Jurkat, Clone E6-1 (cell line): ENCODE measurements at places on chromosomes 16 and 17.

GRCh38 chr17:14514973-14515372, 214.1 kb downstream of the HS3ST3B1 start:
- DNase-seq = no peak

DNA sequence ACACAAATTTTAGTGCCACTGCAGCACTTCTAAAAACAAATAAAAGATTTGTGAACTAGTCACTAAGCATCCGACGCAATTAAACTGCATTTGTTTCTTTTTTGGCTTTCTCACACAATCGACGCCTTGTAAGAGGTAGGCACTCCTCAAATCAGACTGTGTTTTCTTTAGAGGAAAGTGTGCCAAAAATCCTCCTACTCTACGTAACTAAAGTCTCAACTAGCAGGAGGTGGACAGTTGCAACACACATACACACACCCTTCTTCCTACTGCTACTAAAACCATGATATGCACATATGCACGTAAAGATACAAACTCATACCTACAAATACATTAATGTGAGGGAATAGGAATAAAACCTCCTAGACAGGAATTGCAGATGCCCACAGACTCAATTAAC, 844.7 kb upstream of the SOX9 start:
- DNase-seq = no peak

DNA sequence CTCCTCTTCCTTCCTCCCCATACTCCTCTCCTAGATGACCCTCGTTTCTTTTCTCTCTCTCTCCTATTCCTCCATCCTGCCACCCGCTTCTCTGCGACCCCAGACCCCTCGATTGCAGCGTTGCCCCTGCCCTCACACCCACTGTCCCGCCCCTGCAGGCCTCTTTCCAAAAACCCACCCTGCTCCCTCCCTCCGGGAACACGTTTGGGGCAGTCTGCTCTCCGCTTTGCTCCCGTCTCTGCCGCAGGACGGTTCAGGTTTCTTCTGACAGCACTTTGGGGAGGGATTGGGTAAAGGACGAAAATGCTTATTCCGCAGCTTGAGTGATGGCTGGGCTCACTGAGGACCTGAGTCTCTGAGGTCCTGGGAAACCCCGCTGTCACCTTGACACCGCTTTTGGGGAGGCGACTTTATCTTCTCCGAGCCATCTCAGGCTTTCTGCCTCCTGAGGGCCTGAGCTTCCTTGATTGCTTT, 690 bp downstream of the NDE1 start:
- DNase-seq = no peak

DNA sequence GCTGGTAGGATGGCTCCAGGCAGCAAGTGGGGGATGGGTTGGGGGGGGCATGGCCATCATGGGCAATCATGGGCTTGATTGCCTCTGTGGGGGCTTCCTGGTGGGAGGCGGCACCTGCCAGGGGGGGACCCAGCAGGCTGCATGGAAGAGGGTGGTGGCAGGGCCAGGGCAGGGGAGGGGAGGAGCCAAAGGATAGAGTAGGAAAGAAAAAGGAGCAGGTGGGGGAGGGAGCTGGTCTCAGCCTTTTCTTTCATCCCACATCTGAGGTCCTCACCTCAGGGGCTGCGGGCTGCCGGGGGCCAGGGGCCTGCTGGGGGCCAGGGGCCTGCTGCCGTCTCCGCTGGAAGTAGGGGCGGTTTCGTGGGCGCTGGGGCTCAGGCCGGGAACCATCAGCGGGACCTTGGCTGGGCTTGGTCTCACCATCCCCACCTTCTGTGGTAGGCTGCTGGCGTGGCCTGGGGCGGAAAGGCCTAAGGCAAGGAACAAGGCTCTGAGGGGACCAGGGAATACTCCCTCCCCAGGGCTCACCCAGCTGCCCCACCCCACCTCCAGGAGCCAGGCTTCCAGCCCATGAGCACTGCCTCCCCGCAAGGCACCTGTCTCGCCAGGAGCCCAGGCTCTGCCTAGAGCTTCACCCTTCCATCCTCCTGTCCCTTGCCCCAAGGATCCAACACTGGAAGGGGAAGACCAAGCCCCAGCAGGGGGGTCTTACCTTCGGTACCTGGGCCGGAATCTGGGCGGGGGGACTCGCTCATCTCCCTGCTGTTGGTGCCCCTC, 5.0 kb downstream of the YBX2 start:
- DNase-seq = no peak

- DNase-seq = no peak
These were observed 18.4 kb downstream of the PLCG2 start for GRCh38 chr16:81797443-81797842.

DNA sequence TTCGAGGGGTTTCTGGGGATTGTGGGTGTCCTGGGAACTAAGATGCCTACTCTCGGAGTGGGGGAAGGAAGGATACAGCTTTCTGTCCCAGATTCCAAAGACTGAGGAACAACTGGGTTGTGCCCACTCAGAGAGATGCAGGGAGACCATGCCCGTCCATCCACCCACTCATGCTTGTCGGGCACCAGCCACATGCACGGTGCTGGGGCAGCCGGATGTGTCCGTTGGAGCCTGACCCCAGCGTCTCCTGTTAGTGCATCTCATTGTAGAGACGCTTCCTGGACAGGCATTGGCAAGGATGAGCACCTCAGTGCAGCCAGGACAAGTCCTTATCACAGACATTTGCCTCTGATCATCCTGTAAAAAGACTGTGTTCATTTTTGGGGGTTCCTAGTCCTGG, 58.1 kb downstream of the METRNL start:
- no peak for DNase-seq

GRCh38 chr16:50781518-50781917, 39.6 kb downstream of the CYLD start:
- no peak for DNase-seq

GRCh38 chr16:2767140-2767731, 9.8 kb downstream of the ELOB start:
- no peak for DNase-seq

DNA sequence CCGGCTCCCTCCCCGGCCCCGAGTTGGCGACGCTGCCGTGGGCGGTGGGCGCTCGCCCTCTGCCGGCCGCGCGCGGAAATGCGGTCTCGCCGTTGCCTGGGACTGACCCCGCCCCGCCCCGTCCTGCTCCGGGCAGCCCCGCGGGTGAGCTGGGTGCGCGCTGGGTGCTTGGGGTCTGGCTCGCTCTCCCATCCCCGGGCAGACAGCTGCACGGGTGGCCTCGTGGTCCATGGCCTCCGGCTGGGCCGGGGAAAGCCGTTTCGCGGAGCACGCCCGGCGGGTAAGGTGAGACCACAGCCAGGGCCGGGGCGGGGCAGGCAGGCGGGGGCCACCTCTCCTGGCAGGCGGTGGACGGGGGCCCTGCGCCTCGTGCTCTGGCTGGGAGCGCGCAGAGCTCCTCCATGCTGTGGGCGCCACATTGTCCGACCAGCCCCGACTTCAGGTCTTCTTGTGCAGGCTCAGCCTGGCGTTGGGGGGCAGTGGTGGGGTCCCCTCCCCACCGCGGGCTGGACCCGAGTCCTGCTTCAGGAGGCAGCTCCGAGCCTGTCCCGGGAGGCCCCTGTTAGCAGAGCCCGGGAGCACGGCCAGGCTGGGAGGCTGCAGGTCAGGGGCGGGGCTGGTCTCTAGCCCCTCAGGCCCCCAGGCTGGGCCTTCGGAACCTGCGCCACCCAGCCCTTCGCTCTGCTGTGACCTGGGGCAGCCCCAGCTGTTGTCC, 7.0 kb upstream of the C1QTNF8 start:
- DNase-seq = no peak

GRCh38 chr17:48055531-48056245, 7.5 kb downstream of the NFE2L1 start:
- no peak for DNase-seq

DNA sequence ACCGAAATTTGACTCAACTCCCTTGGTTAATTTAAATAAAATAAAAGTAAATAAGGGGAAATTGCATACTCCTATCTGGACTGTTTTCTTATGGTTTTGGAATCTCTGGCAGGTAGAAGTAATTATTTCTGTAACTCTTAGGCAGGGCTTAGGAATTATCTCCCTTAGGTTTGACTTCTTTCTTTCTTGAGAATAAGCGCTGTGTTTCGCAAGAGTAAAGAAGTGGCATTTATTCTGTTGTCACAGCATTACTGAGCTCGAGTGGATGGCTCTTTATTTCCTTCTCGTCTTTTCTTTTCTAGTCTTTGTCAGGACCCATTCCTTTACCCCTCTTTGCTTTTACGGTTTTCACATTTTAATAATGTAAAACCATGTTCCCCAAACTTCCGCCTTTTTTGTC, 633.2 kb downstream of the WWOX start:
- no peak for DNase-seq

DNA sequence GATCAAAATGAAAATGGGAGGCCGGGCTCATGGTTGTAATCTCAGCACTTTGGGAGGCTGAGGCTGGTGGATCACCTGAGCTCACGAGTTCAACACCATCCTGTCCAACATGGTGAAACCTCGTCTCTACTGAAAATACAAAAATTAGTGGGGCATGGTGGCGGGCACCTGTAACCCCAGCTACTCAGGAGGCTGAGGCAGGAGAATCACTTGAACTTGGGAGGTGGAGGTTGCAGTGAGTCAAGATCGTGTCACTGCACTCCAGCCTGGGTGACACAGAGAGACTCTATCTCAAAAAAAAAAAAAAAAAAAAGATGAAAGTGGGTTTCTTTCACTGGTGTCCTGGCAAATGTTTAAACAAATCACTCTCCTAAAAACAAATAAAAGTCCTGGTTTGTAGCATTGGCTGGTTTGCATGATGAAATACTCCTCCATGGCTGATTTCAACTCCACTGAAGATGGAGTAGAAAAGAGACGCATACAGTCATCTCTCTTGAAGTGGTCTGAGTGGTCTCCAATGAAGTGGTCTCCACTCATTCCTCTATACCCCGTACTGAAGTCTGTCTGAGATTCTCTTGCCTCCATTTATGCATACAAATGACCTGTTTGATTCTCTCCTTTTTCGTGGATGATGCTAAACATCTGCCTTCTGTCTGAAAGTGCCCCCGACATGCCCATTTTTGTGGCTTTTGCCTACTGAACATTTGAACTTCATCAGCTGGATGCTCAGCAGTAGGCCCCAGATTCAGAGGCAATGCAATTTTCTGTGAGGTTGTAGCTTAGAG, 153.0 kb upstream of the FAM20A start:
- DNase-seq = no peak

GRCh38 chr17:74429604-74430384, 2.1 kb upstream of the GPRC5C start:
- DNase-seq = no peak

GRCh38 chr17:41177727-41178271, at the start of gene KRTAP4-2:
Gene KRTAP4-2 (minus strand): TSS chr17:41178221. CDS start chr17:41178164, 57 bp downstream.
- DNase-seq = no peak

DNA sequence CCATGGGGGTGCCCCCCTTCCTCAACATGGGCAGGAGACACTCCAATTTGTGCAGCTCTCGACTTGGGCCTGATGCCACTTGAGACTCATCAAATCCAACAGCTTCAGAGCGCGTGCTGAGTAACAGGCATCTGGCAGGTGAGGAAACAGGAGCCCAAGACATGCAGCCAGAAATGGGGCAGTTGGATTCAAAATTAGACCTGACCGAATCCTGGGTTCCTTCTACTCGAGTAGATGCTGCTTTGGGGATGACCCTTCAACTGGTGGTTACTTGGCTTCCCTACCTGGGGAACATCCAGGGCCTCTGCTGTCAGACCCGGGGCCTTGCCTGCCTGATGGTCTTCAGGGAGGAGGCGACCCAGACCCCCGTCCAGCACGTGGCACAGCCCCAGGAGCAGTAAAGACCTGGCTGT, 488 bp upstream of the NTN3 start:
- DNase-seq = no peak

DNA sequence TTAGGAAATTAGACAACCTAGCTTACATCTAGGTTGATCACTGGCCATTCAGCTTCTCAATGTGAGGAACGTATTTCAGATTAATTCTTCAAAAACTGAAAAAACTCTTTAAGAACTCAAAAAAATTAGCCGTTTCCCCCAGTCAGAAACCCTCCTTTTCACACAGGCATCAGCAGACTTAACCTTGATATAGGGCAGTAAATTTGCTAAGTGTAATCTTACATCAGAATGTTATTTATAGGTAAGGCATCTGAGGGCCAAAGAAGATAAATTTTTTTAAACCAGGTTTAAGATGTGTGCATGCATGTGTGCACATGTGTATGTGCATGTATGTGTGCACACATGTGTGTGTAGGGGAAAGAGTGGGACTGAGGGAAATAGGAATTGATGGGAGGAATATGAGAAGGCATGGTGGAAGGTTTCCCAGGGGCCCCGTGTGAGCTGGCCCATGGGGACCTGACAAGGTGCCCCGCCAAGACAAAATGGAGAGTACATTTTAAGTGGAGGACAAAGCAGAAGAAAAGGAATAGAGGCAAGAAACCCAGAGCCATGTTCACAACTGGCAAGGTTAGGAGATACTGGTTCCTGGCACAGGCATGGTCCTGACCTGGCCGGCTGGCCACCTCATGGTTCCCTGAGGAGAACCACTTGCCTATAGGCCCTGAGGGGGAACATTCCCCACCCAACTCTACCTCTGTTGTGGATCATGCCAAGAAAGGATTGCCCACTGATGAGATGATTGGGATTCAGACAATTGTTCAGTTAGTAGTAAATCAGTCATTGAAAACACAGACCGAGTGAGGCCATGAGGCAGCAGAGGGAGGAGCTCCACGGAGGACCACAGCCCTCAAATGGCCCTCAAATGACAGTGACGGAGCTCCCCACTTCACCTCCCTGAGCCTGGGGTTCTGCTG, 33.0 kb downstream of the TEX2 start:
- DNase-seq = no peak

- DNase-seq = no peak
These were observed 20.6 kb downstream of the VPS53 start for GRCh38 chr17:693791-694638.

GRCh38 chr16:49547448-49547847, 173.8 kb downstream of the C16orf78 start:
- DNase-seq = no peak

DNA sequence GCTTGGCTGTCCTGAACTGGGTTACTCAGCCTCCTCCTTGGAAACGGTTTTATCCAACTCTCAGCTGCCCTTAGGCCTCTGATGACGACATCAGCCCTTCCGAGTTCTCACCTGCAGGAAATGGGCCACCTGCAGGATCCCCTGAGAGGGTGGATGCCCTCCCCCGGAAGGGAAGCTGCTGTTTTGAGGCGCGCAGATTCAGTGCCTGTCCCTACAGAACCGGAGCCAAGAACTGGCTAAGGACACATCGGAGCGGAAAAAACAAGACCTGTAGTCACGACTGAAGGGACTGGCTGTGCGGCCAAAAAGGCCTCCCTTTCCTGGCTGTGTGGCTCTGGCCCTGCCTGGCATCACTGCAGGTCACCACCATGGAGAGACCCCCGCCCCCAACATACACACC, 11.7 kb upstream of the C16orf95 start:
- no peak for DNase-seq

GRCh38 chr17:39026980-39027451, 59.8 kb upstream of the FBXO47 start:
- no peak for DNase-seq

DNA sequence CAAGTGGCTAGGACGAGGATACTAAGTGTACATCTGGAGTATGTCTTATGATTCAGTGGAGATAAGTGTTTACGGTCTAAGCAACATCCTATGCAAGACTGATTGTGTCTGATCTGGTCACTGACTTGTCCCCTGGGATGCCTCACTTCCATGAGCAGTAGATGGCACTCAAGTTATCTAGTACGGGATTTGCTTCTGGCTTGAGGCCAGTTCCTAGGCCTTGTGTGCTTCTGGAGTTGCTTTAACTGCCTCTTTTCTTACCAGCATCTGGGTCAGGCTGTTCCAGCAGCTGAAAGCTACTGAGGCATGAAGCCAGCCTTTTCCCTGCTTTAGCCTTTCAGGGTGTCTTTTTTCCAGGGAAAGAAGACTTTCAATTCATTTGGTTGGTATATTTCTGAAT, 23.0 kb downstream of the SUPT6H start:
- DNase-seq = no peak

- no peak for DNase-seq
These were observed 29.4 kb downstream of the COPRS start for GRCh38 chr17:31829649-31830048.

- DNase-seq = no peak
These were observed 235.5 kb downstream of the XYLT1 start for GRCh38 chr16:17235147-17235815.
